ENCODE measurements at places on chromosomes 2 and 18.
A peak's percentile ranks its signal among the peaks of the same experiment; 100 is the strongest.

- DNase-seq = no peak
Measured at GRCh38 chr2:58098254-58099095, 51.9 kb downstream of the VRK2 start.

GRCh38 chr2:168119515-168120141 lies 127.8 kb downstream of the STK39 start:
- DNase-seq = peak; percentile 29

GRCh38 chr2:75287624-75288316 lies 88.5 kb upstream of the TACR1 start:
- DNase-seq = no peak

GRCh38 chr2:134120406-134120732 lies 133.5 kb upstream of the MGAT5 start:
- no peak for DNase-seq

Data from NCI-H446 treated with DMSO at 0.1 percent for 48 hours (cell line).